ENCODE measurements at places on chromosomes 3 and 15. TPM values are rescaled to one million over a fixed set of nuclear protein-coding genes. Genes with fewer than 3 reads are reported as not detected.

The ADGRG7 gene
- not detected for polyA plus RNA-seq

The SNX22 gene
- 0.07 TPM for polyA plus RNA-seq

The C3orf80 gene
- 0.11 TPM for polyA plus RNA-seq

- no peak for DNase-seq
Measured at GRCh38 chr3:21062831-21063294, 688.1 kb downstream of the ZNF385D start.

DNA sequence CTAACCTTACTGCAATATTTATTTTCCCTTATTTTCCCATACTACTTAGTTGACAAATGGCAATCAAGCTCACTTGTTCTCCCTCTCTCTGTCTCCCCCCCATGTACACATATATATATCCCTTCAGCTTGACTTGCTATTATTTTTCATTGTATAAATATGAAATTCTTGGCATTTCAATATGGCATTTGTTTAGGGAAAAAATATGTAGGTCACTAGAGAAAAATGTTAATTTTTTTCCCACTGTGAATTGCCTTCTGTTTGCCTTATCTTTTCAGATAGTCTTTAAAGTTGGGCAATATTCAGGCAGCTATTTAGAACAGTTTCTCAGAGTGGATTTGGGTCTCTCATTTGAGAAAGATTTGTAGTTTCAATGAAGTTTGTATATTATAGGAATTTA lies 62.8 kb upstream of the UTS2B start:
- DNase-seq = no peak

GRCh38 chr3:33167716-33168336 lies 50.8 kb downstream of the SUSD5 start:
- no peak for DNase-seq

GRCh38 chr3:127411083-127411727 lies 123.4 kb upstream of the PRR20G start:
- DNase-seq = no peak

DNA sequence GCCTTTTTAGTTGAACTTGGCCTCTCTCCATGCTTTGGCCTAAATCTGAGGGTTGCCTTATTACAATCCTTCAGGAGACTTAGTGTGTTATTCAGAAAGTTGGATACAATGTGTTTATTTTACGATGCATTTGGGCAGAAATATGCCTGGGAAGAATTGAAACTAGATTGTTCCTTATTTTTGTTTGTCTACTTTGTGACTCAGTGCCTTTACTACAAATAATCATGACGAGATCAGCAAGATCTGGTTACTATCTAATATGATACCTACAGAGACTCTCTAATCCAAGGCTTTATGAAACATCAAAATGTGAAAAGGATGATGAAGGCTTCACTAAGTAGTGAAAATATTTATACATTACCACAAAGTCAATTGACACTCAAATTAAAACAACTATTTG lies 82.2 kb downstream of the RBMS3 start:
- DNase-seq = no peak

DNA sequence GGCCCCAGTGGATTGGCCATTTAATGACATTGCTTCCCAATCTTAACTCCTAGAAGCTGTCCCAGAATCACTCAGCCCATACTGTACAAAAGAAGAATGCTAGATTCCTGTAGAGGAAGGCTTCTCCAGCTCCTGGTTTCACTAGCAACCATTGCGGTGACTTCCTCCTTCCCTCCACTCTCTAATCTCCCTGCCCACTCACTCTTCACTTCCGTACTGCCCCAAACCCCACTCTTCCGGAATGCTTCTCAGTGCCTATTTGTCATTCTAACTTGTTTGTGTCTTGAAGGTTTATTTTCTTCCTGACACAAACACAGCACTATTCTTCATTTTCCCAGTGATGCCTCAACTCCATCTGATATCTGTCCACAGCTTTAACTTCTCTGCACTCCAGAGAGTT lies 97.1 kb upstream of the SPATA16 start:
- no peak for DNase-seq

DNA sequence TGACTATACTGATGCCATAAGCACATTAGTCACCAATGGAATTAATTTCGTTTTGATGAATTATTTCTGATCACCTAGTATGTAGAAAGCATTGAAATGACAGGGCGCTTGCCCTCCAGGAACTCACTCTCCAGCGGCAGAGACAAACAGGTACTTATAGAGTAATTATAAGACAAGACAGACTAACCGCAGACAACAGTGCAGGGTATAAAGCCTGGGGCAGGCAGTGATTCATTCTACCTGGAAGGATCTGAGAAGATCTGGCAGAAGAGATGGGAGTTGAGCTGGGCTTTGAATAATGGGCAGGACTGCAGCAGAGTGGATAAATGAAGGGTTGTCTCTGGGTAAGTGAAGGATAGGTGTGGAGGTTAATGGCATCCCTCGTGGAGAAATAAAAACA lies 331.8 kb downstream of the FGF12 start:
- no peak for DNase-seq

DNA sequence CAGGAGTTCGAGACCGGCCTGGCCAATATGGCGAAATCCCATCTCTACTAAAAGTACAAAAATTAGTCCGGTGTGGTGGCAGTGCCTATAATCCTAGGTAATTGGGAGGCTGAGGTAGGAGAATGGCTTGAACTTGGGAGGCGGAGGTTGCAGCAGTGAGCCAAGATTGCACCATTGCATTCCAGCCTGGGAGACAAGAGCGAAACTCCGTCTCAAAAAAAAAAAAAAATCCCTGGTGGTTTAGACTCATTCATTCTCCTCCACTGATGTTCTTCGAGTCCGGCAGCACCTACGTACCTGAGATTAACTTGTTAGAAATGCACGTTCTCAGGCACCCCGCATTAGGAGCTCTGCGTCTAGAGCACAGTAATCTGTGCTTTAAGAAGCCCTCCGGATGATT lies 3.7 kb downstream of the MCTP2 start:
- no peak for DNase-seq

DNA sequence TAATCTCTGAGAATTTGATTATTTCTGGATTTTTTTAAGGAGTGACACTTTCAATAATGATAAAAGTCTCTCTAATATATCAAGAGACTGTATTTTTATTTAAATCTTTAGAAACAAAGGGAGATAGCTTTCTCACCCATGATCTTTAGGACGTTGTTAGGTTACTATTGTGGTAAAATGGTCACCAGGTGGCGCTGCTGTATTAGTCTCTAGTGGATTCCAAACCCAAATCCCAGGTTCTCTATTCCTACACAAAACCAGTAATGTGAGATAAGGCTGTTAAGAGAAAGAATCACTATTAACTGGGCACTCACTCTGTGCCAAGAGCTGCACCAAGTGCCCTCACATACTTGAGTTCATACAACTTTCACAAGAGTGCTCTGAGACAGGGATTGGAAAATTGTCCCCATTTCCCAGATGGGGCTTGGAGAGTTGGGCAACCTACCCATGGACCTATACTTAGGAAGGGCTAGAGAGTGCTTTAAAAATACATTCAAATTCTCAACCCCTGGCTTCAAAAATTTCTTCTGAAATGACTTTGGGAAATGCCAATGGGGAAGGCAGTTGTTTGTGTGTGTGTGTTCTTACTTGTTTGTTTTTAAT lies 593.4 kb upstream of the TGFBR2 start:
- no peak for DNase-seq
